ENCODE measurements at places on chromosomes 1 and 21. TPM values are rescaled to one million over a fixed set of nuclear protein-coding genes. Genes with fewer than 3 reads are reported as not detected.

- peaks cover 2% of the 10 kb centered on the region for H3K27me3 ChIP-seq
- H3K4me1 ChIP-seq = peaks cover 30% of the 10 kb centered on the region
- no peak overlapping the region for H3K4me3 ChIP-seq
- DNase-seq = no peak
- peaks cover 16% of the 10 kb centered on the region for H3K36me3 ChIP-seq
Measured at GRCh38 chr1:107807405-107807804, 157.6 kb downstream of the VAV3 start.

GRCh38 chr1:41380195-41380594, 19.0 kb downstream of the FOXO6 start:
- DNase-seq = no peak
- no peak overlapping the region for H3K27ac ChIP-seq
- H3K27me3 ChIP-seq = peaks cover 56% of the 10 kb centered on the region
- peaks cover 7% of the 10 kb centered on the region for H3K4me1 ChIP-seq

DNA sequence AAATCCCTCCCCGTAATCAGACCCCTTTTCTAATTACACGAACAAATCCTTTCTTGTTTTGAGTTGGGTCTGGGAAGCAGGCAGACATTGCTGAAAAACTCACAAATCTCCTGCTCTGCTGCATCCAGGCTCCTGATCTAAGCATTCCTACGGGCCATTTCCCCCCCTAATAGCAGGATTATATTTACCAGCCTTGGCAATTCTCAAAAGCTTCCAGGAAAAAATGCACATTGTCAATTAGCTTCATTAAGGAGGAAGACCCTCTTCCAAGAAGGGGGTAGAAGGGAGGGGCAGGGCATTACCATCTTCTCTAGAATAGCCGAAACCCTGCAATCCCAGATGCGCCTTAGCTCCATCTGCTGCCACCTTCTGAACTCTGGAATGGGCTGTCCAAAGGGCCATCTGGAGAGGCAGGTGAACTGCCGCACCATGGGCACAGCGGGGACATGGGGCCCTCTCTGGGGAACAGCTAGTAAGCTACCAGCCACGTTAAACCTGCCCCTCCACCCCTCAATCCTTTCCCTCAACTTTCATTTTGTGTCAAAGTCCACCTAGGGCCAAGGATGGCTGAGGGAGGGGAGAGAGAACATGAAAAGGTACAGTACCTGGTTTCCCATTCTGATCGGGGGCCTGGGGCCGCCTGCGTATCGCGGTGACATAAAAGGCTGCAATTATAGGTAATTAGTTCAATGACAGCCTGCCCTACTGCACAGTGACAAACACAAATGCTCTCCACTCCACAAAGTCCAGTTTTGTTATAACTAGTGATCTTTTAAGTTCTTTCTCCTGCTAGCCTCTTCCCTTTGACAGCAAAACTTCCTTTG, 56.8 kb downstream of the MRPL37 start:
- H3K27ac ChIP-seq = peak overlapping the region; percentile 8
- no peak overlapping the region for H3K4me3 ChIP-seq
- peaks cover 7% of the 10 kb centered on the region for H3K4me1 ChIP-seq
- H3K36me3 ChIP-seq = peaks cover 2% of the 10 kb centered on the region
- H3K27me3 ChIP-seq = no peaks in the 10 kb centered on the region

The PCP4L1 gene
- total RNA-seq = 0.91 TPM

DNA sequence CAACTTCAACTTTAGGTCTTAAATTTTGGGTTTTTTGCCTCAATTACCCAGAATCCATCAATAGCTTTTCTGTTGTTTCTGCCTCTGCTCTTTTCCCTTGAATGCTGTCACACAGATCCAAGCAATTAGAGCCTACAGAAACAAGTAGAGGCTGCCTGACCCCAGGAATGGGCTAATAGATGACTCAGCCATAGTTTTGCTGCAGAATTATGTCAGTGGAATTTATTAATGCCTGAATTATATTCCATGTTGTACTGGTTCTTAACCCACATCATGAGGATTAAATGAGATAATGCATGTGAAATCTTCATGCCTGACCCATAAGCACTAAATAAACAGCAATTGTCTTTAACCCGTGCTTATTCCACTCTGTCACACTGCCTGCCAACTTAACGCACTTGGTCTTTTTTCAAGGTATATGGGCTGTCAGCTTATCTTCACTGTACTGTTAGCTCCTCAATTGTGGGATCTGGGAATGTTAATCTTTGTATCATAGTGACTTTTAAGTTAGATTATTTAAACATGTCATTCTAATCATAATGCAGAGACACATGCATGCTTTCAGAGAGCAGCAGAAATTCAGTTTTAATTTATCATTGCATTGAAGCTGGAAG, 213.3 kb downstream of the ROR1 start:
- no peak overlapping the region for H3K4me3 ChIP-seq
- DNase-seq = no peak
- H3K27me3 ChIP-seq = peaks cover 7% of the 10 kb centered on the region
- no peak overlapping the region for H3K27ac ChIP-seq

DNA sequence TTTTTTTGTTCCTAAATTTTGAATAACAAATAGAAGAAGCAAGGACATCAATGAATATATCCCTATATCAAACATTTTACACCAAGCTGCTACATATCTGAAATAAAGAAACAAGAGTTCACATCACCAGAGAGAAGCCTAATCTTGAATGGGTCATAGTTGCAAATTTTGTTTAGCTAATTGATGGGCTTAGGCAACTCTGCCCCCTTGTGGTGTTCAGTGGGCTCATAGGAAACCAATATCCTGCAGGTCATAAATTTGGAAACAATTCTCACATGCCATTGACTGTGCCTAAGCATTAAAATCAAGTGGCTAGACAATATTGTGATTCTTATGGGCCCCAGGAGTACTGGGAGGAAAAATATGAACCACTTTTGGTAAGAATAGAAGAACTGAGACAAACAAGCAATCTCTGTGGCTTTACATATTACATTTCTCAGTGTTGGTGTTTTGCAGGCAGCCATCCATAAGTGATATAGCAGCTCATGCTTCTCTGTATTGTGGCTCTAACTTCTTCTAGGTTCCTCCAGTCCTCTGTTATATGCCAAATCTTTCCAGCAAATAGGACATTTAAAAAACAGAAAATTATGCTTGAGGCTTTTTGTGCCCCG, 1262.8 kb upstream of the PRMT6 start:
- no peak overlapping the region for H3K27ac ChIP-seq
- H3K4me1 ChIP-seq = no peaks in the 10 kb centered on the region
- H3K4me3 ChIP-seq = no peak overlapping the region
- no peaks in the 10 kb centered on the region for H3K36me3 ChIP-seq
- DNase-seq = no peak
- no peaks in the 10 kb centered on the region for H3K27me3 ChIP-seq

GRCh38 chr1:143699115-143699514, 272.7 kb downstream of the FAM72C start:
- H3K36me3 ChIP-seq = no peaks in the 10 kb centered on the region
- H3K4me3 ChIP-seq = no peak overlapping the region
- H3K27ac ChIP-seq = peak overlapping the region; percentile 48
- no peaks in the 10 kb centered on the region for H3K4me1 ChIP-seq
- no peak for DNase-seq

GRCh38 chr1:89995598-89996449, 914 bp downstream of the ZNF326 start:
- peaks cover 11% of the 10 kb centered on the region for H3K36me3 ChIP-seq
- no peak for DNase-seq
- peak overlapping the region; percentile 96 for H3K27ac ChIP-seq
- peaks cover 5% of the 10 kb centered on the region for H3K27me3 ChIP-seq
- H3K4me1 ChIP-seq = peaks cover 24% of the 10 kb centered on the region

The CELA2A gene
- total RNA-seq = not detected

DNA sequence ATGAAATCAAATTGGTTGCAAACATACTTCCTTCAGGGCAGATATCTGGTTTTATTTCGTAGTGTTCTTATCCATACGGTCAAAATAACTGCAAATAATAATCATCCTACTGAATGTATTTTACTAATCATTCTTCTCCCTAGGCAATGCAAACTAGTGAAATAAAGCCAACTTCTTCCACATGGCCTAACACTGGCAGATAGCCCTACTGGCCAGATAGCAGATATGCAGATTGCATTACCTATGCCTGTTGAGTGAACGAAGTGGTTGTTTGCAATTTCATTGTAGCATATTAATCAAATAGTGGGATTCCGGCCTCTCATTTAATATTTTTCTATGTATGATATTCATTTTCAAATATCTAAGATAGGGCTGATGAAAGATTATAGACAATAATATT, 116.2 kb downstream of the CENPF start:
- no peaks in the 10 kb centered on the region for H3K27me3 ChIP-seq
- no peak overlapping the region for H3K4me3 ChIP-seq
- no peaks in the 10 kb centered on the region for H3K36me3 ChIP-seq
- no peaks in the 10 kb centered on the region for H3K4me1 ChIP-seq

DNA sequence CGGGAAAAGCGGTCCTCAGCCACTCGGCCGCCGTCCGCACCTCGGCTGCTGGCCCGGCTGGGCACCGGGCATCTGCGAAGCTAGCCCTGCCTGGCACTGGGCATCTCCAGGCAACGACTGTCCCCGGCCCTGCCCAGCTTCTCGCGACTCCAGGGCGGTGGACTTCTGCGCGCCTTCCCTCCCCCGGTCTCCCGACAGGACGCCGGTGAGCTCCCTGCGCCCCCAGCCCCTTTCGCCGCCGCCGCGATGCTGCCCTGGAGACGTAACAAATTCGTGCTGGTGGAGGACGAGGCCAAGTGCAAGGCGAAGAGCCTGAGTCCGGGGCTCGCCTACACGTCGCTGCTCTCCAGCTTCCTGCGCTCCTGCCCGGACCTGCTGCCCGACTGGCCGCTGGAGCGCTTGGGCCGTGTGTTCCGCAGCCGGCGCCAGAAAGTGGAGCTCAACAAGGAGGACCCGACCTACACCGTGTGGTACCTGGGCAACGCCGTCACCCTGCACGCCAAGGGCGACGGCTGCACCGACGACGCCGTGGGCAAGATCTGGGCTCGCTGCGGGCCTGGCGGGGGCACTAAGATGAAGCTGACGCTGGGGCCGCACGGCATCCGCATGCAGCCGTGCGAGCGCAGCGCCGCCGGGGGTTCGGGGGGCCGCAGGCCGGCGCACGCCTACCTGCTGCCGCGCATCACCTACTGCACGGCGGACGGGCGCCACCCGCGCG, 514 bp downstream of the FAM43B start:
- DNase-seq = no peak
- peaks cover 45% of the 10 kb centered on the region for H3K27me3 ChIP-seq
- no peaks in the 10 kb centered on the region for H3K36me3 ChIP-seq
- H3K4me1 ChIP-seq = peaks cover 2% of the 10 kb centered on the region

DNA sequence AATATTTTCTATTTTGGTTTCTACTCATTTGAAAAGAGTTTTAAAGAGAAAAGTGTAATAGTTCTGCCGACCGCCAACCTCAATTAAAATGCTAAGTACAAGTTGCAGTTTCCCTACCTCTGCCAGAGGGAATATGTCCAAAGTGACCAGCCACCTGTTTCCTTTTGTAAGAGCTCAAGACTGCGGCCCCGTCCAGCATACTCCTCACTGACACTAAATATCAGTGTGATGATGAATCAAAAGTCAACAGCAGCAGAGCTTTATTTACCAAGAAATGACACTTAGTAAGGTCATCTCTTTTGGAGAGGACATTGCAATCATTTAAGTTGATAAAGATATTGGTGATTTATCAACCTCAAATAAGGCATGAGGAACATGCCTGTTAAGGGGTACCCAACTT, 57.4 kb upstream of the NRIP1 start:
- H3K4me1 ChIP-seq = no peaks in the 10 kb centered on the region
- no peak overlapping the region for H3K4me3 ChIP-seq
- DNase-seq = no peak
- no peak overlapping the region for H3K27ac ChIP-seq
- H3K27me3 ChIP-seq = peaks cover 6% of the 10 kb centered on the region

- H3K27ac ChIP-seq = no peak overlapping the region
- no peaks in the 10 kb centered on the region for H3K36me3 ChIP-seq
- peaks cover 8% of the 10 kb centered on the region for H3K27me3 ChIP-seq
- DNase-seq = no peak
- no peak overlapping the region for H3K4me3 ChIP-seq
Measured at GRCh38 chr1:112196008-112196588, 199.9 kb upstream of the CTTNBP2NL start.

The KRTAP7-1 gene
- total RNA-seq = not detected
